ENCODE measurements at places on chromosomes 12 and 14.

GRCh38 chr12:121806546-121807423, 3.0 kb downstream of the SETD1B start:
- no peak for DNase-seq

GRCh38 chr14:97780804-97781203, 983.6 kb downstream of the VRK1 start:
- DNase-seq, result no peak

GRCh38 chr14:95136631-95137030, 20.7 kb downstream of the DICER1 start:
- DNase-seq, result no peak

GRCh38 chr14:74414403-74415114, 11.5 kb downstream of the SYNDIG1L start:
- DNase-seq, result no peak

DNA sequence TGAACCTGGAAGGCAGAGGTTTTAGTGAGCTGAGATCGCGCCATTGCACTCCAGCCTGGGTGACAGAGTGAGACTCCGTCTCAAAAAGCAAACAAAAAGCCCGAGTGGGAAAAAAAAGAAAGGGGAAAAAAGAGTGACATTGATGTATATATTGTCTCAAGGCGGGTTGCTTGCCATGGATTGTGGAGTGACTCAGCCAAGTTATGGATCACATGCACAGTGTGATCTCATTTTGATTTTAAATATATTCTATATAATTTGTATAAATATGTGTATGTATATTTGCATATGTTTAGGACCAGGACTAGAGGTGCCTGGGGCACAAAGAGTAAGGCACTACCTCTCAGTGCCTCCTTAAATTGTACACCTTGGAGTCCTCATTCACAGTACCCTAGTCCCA, 116.2 kb upstream of the RASSF8 start:
- DNase-seq, result no peak

- no peak for DNase-seq
These were observed 36.4 kb upstream of the HNF1A start for GRCh38 chr12:120941846-120942405.

GRCh38 chr12:80858356-80858755, 79.4 kb downstream of the LIN7A start:
- no peak for DNase-seq

- DNase-seq, result no peak
These were observed 103.2 kb downstream of the NT5DC3 start for GRCh38 chr12:103737881-103738280.

DNA sequence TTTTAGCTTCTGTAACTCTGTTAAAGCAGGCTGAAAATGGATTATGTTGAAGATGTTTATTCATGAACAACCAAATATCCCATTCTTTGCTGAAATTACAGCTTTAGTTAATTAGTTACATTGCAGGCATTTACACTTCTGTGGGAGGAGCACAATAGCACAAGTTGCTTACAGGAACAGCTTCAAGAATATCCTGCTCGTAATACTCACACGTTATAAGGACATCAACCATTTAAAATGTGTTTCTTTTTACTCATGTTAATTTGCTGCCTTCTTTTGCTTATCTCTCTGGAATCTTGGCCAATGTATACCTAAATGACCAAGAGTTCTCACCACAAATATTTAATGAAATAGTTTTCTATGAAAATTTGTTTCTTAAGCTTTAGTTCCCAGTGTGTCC, 305.2 kb upstream of the SYT1 start:
- no peak for DNase-seq

DNA sequence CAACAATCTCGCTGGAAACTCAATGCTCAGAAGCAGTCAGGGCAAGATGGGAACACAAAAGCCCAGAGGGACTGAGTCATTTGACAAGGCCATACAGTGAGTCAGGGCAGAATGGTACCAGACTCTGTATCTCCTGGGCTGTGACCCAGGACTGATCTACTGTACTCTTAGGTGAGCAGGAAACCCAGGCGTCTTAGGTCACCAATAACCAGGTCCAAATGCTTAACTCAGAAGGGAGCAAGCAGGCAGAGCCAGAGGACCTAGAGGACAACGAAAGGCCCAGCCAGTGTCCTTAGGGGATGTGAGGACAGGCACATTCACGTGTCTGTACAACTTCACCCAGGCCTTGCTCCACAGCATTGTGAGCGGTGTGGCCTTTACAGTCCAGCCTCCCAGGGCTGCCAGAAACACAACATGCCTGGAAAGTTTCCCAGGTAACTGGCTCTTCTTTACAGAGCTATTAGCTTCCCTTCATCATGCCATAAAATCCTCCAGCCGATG, 69.9 kb downstream of the ARL6IP4 start:
- no peak for DNase-seq

GRCh38 chr14:106511006-106511799, 984.8 kb downstream of the TMEM121 start:
- DNase-seq, result peak; percentile 67

GRCh38 chr12:69947897-69948296, 122.9 kb downstream of the MYRFL start:
- DNase-seq, result no peak

- no peak for DNase-seq
These were observed 94.6 kb downstream of the KCNA5 start for GRCh38 chr12:5138256-5138655.

- no peak for DNase-seq
These were observed 19.4 kb downstream of the KRT85 start for GRCh38 chr12:52347551-52348510.

GRCh38 chr12:75288860-75289259, 41.3 kb downstream of the CAPS2 start:
- no peak for DNase-seq

- no peak for DNase-seq
These were observed 27.7 kb upstream of the JDP2 start for GRCh38 chr14:75399843-75400775.

DNA sequence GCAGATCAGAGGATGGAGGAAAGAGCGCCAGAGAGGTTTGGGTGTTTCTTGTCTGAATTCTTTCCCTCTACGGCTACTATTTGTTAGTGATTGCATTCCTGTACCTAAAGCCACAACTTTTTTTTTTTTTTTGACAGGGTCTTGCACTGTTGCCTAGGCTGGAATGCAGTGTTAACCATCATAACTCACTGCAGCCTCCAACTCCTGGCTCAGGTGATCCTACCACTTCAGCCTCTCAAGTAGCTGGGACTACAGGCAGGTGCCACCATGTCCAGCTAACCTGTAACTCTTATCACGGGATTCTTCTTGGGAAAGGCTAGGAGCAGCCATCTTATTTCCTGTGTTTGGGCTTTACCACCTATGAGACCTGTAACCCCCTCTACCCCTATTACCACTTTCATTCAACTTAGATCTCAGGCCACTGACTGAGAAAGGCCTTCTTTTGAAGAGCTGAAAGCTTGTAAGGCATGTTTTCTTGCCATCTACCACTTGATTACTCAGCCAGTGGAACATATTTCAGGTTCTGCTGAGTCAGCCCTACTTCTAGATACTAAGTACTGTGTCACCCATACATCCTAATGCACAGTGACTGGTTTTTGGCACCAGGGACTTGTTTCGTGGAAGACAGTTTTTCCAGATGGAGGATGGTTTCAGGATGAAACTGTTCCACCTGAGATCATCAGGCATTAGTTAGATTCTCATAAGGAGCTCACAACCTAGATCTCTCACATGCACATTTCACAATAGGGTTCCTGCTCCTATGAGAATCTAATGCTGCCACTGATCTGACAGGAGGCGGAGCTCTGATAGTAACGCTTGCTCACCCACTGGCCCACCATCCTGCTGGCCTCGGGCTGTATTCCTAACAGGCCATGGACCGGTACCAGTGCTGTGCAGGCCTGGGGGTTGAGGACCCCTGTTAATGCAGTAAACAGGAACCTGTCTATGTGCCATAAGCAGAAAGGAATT, 6.9 kb downstream of the VEZT start:
- DNase-seq, result no peak

- DNase-seq, result no peak
These were observed 391.0 kb downstream of the ZFP36L1 start for GRCh38 chr14:68401855-68402254.

DNA sequence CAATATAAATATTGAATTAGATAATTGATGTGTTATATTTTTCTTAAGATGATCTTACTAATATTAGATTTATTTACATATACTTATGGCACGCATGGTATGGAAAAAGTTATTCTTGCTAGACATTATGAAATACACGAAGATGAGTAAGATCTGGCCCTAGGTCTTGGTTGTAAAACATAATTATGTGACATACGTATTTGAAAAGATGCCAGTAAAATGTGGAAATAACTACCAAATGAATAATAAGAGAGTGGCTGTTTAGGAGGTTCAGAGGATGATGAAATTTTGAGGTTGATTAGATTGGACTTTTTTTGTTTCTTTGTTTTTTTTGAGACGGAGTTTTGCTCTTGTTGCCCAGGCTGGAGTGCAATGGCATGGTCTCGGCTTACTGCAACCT, 41.3 kb downstream of the FANCM start:
- no peak for DNase-seq

DNA sequence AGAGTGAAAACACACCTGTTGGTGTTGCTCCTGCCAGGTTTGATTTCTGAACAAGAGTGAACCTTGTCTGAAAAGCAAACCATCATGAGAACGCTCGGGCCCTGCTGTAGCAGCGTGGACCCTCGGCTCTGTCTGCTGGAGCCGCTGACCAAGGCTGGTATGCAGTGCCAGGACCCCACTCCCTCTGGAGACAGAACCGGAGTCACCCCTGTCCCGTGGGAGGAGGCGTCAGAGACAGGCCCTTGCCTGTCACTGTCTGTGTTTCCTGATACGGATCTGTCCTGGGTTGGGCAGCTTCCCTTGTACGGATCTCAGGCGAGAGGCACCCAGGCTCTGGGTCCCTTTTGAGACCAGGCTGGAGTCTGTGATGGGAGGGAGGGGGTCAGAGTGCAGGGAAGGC, 111.6 kb downstream of the ADGRD1 start:
- DNase-seq, result no peak

- DNase-seq, result no peak
These were observed 9.6 kb downstream of the PUS7L start for GRCh38 chr12:43749016-43749415.

- peak; percentile 5 for DNase-seq
These were observed 725 bp downstream of the CHPT1 start for GRCh38 chr12:101697930-101698799.

- DNase-seq, result no peak
These were observed 353.9 kb downstream of the DUSP6 start for GRCh38 chr12:88998421-88998820.

- DNase-seq, result no peak
These were observed 22.5 kb downstream of the TMPRSS12 start for GRCh38 chr12:50865266-50865665.

DNA sequence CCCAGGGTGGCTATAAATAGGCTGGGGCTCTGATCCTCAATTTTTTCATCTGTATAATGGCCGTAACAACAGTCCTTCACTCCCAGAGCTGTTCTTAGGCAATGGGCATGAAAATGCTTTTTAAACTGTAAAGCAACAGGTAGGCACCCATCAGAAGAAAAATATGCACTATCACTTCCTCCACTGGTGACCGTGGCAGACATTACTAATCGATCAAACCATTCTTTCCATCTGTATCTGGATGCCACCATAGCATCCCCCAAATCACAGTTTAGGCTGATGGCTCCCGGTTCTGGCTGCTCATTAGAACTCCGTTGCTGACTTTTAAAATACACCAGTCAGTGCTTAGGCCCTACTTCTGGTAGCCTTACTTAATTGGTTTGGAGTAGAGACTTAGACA, 11.2 kb downstream of the KRT71 start:
- DNase-seq, result no peak

DNA sequence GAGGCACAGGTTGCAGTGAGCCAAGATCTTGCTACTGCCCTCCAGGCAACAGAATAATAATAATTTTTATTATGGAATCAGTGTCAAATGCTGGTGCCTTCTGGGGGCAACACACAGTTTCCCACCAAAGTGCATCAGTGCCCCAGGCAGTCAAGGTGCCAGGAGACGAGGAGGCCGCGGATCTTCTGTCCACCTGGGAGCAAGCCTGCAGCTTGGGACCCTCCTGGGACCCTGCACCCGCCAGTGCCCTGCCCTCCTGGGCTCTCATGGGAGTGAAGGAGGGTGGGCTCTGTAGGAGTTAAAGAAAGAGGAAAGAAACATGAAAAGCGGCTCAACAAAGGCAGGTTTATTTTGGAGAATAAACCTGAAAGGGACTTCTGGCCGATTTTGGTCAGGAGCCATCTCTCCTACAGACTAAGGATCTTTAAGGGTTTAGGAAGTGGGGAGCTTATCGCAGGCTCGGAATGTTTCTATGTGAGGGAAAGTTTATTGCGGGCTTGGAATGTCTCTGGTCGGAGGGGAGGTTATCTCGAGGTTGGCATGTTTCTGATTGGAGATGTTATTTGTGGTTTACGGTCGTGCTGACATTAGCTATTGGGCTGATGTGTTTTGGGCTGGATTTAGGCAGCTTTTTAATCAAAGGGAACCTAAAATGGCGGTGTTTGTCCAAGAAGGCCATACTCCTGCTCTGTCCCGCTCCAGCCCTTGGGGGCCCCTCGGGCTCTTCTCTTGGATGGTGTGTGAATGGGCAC, 1.1 kb upstream of the ASPG start:
- no peak for DNase-seq

- DNase-seq, result no peak
These were observed 58.5 kb downstream of the SPPL3 start for GRCh38 chr12:120845696-120846095.

DNA sequence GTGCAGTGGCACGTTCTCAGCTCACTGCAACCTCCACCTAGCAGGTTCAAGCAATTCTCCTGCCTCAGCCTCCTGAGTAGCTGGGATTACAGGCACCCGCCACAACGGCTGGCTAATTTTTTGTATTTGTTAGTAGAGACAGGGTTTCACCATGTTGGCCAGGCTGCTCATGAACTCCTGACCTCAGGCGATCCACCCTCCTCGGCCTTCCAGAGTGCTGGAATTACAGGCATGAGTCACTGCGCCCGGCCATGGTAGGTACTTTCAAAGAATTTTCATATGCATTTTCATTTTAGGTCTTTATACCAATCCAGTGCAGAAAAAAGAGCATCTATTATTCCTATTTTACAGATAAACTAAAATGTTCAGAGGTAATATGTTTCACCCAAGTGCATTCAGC, 411.3 kb upstream of the USP15 start:
- no peak for DNase-seq

GRCh38 chr12:73726881-73727280, 810.8 kb upstream of the ATXN7L3B start:
- no peak for DNase-seq

DNA sequence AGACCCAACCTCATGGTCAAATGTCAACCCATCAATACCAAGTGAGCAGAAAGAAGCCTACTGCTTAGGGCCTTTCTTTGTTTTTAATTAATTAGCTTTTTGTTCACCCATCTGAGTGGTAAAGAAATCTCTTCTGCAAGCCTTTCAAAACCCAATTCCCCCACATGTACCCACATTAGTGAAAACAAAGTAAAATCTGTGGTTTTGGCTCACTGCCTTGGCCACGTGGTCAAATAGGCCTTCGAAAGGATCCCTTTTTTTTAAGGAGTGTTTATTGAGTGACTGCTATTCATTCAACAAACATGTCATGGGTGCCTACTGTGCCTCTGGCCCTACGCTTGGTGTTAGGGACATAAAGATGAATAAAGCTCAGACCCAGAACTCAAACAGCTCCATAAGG, 160.1 kb downstream of the NUAK1 start:
- no peak for DNase-seq
